ENCODE measurements at places on chromosomes 12 and 14. TPM values are rescaled to one million over a fixed set of nuclear protein-coding genes. Genes with fewer than 3 reads are reported as not detected.

PRIMA1 gene
- total RNA-seq, result not detected

CD163L1 gene
- 0.29 TPM for total RNA-seq

AKAP5 gene
- 1.2 TPM for total RNA-seq

CRIP1 gene
- total RNA-seq, result 0.53 TPM

MYBPC1 gene
- total RNA-seq, result not detected

NYNRIN gene
- total RNA-seq, result 12.1 TPM

NID2 gene
- 137 TPM for total RNA-seq

KRT6B gene
- not detected for total RNA-seq

MMP19 gene
- total RNA-seq, result 37.5 TPM

SIX4 gene
- total RNA-seq, result 10.1 TPM

RASAL1 gene
- not detected for total RNA-seq

RNASE7 gene
- total RNA-seq, result not detected

PHLDA1 gene
- 41.8 TPM for total RNA-seq

SERPINA9 gene
- not detected for total RNA-seq

DBX2 gene
- not detected for total RNA-seq

OR4E2 gene
- total RNA-seq, result not detected

PKP2 gene
- 6.9 TPM for total RNA-seq

GPR137C gene
- total RNA-seq, result 0.35 TPM

SMIM41 gene
- not detected for total RNA-seq

ANKS1B gene
- total RNA-seq, result not detected

HOXC12 gene
- total RNA-seq, result not detected

OASL gene
- 0.18 TPM for total RNA-seq

SLC6A15 gene
- 7.2 TPM for total RNA-seq

FGF6 gene
- not detected for total RNA-seq

ADCK1 gene
- 11.2 TPM for total RNA-seq

PTGER2 gene
- 63.4 TPM for total RNA-seq

FGF23 gene
- not detected for total RNA-seq

LYZ gene
- not detected for total RNA-seq

LAG3 gene
- total RNA-seq, result 0.35 TPM

OR5AU1 gene
- total RNA-seq, result not detected

EXOC3L4 gene
- total RNA-seq, result not detected

Measured in myometrial cell (primary cell).